Activated CD4-positive, alpha-beta T cell treated with anti-CD3 and anti-CD28 coated beads, Interleukin-2, amount 10 ng/mL, durations not matched to agents 24 days and 14 days (primary cell): ENCODE measurements at places on chromosomes 7 and 10. TPM values are rescaled to one million over a fixed set of nuclear protein-coding genes. Genes with fewer than 3 reads are reported as not detected.

DNA sequence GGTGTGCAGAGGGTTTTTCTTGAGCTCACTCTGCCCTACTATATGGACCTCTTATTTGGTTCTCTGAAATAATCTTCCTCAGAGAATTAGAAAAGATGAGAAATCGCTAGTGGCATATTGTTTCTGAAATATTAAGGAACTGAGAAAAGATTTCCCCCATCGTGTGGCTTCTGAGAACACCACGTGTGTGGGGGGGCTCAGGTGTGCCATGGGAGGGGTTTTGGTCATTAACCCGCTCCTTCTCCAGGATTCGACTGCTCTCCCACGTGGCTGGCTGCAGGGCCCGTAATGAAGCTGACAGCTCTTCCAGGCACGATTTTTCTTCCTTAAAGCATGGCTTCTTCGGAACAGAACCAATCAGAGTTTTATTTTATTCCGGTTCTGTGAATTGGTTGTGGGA lies 67.7 kb downstream of the XRCC2 start:
- no peak for DNase-seq

GRCh38 chr10:110045772-110046171 lies 38.0 kb downstream of the ADD3 start:
- no peak for DNase-seq

DNA sequence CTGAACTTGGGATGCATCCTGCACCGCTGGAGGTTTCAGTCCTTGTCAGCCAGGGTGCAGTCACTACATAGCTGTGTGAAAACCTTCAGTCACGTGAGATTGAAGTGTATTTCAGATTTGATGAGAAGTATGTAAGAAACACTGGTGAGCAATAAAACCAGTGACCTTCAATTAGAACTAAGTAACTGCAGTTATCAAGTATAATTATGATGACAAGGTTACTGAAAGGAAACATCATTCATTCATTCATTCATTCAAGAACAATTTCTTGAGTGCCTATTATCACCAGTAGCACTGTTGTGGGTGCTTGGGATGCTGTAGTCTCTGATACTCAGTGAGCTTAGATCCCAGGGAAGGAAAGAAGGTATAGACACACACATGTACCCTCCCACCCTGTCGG lies 33.6 kb downstream of the RHEB start:
- DNase-seq, result no peak

DNA sequence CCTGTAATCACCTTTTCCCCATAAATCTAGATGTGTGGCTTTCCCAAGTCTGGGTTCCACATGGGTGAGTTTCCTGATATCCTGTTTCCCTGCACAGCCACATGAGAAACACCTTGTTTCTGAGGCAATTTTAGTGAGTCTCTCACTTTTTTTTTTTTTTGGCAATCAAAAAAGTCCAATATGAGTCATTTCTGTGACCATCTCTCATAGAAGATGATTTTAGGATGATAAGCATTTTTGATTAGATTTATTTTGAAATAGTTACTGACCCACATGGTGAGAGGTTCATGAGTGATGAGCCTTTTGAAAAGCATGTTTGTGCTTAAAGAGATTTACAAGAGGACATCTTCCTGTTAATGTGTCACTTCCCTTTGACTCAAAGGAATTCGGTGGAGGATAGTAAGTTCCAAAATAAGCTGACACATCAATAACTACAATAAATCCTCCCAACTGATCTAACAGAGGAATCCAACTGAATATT lies 464.0 kb downstream of the INHBA start:
- no peak for DNase-seq

DNA sequence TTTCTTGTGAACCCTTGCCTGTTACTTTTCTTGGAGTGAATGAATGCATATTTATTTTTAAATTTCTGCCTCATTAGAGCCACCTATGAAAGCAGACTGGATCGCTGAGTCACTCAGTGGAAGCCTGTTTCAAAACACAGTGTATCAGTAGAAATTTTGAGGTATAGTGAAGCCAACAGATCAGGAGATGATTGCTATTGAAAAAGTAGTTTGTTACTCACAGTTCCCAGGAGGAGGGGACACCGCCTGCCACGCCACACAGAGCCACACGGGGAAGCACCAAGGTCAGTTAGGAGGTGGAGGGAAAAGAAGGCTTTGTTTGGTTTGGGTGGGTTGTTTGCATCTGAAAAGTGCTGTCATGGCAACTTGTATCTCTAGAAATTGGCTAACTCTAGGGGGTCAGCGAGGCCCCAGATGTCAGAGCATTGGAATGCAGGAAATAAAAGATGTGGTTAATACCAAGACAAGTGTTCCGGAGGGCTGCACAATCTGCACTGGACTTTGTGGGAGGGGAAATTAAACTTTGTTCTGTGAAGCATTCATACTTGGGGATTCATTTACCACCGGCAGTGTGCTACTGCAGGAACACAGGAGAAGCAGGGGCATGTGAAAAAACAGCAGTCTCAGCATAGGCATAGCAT lies 106.4 kb upstream of the SDK1 start:
- DNase-seq, result no peak

DNA sequence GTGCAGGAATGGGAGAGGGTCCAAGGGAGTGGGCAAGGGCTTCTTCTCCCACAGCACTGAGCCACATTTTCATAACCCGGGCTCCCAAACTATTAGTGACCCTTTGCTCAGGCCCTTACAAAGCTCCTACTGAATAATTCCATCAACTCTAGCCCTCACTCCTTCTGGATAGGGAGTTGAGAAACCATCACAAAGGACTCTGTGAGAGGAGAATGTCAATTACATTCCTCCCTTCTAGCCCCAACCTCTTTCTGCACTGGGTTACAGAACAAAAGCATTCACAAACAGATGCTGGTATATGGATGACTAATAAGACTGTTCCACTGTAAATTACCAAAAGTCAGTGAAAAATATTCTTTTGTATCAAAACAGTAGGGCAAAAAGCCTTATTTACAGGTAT lies 203.7 kb downstream of the SORCS1 start:
- DNase-seq, result no peak

DNA sequence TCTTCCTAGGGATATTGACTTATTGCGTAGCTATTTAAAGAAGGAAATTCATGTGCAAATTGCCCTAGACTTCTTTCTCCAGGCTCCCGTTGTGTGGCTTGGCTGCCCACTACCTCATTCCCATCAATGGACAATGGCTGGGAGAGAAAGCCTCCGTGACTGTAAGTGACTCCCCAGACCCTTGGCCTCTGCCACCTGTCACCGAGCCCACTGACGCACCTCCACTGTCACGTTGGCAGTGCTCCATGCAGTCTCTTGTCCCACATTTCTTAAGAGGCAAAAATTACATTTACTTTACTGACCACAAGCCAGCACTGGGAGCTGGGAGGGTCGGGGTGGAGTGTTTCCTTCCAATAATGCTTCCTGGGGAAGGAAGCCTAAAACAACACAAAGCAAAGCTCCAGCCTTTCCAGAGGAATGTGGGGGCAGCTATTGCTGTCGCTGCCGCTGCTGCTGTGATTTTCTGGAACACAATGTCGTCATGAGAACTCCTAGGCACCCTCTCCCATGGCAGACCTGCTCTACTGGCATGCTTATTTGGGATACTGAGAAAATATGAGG lies 89.7 kb upstream of the STEAP1B start:
- no peak for DNase-seq

DNA sequence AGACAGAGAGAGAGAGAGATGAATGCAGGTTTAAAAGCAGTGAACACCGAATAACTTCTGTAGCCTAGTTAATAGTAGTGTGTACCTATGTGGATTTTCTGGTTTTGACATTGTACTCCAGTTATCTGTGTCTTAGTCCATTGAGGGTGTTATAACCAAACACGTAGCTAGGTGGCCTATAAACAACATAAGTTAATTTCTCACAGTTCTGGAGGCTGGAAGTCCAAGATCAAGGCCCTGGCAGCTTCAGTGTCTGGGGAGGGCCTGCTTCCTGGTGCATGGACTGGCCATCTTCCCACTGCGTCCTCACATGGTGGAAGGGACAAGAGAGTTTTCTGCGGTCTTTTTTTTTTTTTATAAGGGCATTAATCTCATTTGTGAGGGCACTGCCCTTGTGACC lies 23.5 kb downstream of the AOC1 start:
- DNase-seq, result peak; percentile 52

DNA sequence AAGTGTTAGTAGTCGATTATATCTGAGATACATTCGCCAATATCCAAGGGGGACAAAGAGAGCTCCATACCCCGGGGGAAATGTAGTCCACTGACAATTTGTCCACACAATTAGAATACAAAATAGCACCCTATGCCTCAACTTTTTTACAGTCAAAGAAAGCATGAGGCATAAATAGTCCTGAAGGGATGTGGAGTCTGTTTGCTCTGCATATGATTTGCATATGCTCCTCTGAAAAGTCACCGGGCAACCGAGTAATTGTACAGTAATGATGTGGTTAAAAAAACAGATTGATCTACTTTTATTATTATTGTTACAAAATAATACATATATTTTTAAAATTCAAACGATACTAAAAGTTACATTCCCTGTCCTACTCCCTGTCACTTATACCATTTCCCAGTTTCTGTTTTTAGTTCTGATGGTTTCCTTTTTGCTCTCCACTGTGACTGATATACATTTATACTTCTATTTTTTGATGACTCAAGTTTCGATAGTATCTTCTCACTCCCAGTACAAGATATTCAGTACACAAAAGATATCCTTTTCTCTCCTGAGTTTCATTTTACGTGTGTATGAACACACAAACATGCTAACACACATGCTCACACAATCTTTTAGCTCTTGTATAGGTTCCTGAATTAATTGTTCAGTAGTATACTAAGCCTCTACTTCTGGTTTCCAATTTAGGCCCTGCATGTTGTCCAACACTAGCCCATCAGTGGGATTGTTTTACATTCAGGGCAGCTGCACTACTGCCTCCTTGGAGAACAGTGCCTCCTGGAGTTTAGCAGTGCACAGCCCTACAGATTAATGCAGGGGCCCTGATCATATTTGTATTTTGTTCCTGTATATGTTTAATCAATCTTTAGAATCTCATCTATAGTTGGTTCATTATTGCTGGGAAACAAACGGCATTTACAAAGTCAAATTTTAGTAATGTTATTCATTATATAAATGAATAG lies 130.9 kb downstream of the TES start:
- no peak for DNase-seq

GRCh38 chr10:6035101-6035834 lies 26.9 kb downstream of the IL2RA start:
- DNase-seq, result peak; percentile 57

GRCh38 chr10:120423431-120424197 lies 33.4 kb upstream of the PLPP4 start:
- DNase-seq, result peak; percentile 69

DNA sequence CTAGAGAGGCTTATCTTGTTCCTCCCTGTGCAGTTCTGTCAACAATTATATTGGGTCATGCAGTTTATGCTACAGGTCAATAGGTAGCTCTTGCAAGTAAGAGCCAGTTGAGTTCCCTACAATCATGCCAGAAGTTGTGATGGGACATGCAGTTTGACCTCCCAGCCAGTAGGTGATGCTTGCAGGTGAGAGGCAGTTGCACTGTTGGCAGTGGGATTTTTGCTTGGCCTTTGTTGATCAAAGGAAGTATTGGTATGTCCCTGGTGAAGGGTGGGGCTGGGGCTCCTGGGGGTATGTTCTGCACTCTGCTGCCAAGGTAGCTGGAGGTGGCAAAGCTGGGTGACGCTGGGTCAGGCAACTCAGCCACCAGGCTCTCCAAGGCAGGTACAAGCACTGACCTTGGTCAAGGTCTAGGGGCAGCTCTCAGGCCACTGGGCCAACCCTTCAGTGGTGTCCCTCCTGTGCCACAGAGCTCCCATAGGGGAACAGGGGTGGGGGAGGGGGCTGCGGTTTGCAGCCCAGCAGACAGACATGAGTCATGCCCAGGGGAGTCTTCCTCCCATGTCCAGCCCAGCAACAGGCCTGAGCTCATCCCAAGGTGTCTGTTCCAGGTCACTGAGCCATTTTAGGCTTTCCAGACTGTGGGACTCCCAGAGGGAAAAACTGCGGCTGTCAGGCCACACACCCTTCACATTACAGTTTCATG lies 43.3 kb downstream of the MEOX2 start:
- no peak for DNase-seq

- DNase-seq, result no peak
Measured at GRCh38 chr7:1926908-1927306, 256.8 kb downstream of the ELFN1 start.

- peak; percentile 44 for DNase-seq
Measured at GRCh38 chr7:44313621-44314031, 11.8 kb downstream of the CAMK2B start.

- no peak for DNase-seq
Measured at GRCh38 chr7:46179061-46179610, 258.1 kb upstream of the IGFBP3 start.

DNA sequence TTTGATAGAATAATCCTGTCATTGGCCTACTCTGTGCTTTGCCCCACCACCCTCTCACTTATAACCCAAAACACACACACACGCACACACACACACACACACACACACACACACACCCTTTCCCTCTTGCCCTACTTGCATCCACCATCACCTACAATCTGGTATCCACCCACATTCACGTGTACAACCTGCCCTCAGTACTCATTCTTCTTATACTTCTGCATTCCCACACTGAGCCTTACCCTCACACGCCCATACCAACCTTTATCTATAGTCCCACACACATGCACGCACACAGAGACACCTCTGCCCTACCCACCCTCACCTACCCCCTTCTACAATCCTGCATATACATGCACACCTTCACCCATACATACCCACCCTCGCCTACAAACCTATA lies 10.8 kb upstream of the SRI start:
- DNase-seq, result no peak

DNA sequence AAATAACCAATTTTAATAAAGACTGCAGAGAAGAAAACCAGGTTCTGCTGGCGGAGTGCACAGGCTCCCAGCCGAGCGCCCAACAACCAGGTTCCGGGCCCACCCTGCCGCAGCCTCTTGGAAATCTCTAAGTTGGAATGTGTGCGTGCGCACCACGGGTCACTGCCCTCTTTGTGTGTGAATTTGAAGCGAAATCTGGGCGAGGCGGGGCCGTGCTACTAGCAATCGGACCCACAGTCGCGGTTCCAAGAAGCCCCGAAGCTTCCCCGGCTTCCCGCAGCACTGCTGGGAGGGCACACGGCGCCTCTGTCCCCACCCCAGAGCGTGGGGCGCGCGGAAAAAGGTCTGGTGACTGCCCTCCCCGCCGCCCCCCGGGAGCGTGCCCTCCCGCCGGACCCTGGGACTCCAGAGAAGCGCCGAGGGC lies 666 bp upstream of the MAP3K8 start:
- DNase-seq, result peak; percentile 85

DNA sequence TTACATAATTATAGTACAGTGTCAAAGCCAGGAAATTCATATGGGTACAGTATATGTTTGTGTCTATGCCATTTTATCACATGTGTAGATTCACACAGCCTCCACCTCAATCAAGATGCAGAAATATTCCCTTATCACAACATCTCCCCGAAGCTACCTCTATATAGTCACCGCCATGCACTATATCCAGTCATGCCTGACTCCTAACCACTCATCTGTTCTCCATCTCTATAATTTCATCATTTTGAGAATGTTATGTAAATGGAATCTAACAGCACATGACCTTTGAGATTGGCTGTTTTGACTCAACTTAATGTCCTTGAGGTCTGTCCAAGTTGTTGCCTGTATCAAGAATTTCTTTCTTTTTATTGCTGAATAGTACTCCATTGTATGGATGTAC lies 22.3 kb upstream of the SLC25A13 start:
- DNase-seq, result no peak

The MNX1 gene
- not detected in 2 replicates for total RNA-seq

The ANXA8 gene
- 0.17 TPM in 1 of 2 replicates, not detected in the other for total RNA-seq

The SVOPL gene
- not detected in 2 replicates for total RNA-seq

The CASTOR2 gene
- 4.8 and 5.3 TPM in 2 replicates for total RNA-seq

The DMTF1 gene
- 95.7 and 102 TPM in 2 replicates for total RNA-seq

The ERVW-1 gene
- total RNA-seq, result not detected in 2 replicates

The CHST3 gene
- total RNA-seq, result 0.36 and 0.63 TPM in 2 replicates

The OR2A1 gene
- not detected in 2 replicates for total RNA-seq

The ECD gene
- total RNA-seq, result 38.5 and 40.7 TPM in 2 replicates

The GPC2 gene
- 6.3 and 7.9 TPM in 2 replicates for total RNA-seq

The GDF2 gene
- total RNA-seq, result not detected in 2 replicates

The SEM1 gene
- 41.5 and 43.8 TPM in 2 replicates for total RNA-seq
